Activated CD4-positive, CD25-positive, alpha-beta regulatory T cell (primary cell): ENCODE measurements at places on chromosomes 11 and 22.
A peak's percentile ranks its signal among the peaks of the same experiment; 100 is the strongest.

- peak; percentile 25 for DNase-seq
Observed at GRCh38 chr11:75388386-75389275, 10.7 kb upstream of the RPS3 start.

DNA sequence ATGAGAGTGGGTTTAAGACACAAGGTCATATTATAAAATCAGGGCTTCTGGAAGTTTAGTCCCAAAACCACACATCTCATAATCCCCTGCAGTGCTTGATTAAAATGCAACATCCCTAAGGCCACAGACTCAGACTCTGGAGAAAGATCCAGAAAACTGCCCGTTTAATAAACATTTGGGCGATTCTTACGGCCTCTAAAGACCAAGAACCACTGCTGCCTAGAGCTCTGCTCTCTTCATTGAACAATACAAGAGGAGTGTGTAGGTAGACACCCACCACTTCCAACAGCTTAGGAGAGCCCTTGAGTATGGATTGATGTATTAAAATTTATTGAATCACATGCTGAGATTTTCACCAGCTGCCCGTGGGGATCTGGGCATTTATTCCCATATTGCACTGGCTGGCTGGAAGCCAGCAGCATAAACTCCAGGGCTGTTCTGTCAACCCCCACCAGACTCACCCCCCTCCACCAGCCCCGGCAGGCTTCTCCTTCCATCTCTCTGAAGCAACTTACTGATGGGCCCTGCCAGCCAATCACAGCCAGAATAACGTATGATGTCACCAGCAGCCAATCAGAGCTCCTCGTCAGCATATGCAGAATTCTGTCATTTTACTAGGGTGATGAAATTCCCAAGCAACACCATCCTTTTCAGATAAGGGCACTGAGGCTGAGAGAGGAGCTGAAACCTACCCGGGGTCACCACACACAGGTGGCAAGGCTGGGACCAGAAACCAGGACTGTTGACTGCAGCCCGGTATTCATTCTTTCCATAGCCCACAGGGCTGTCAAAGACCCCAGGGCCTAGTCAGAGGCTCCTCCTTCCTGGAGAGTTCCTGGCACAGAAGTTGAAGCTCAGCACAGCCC lies 749 bp upstream of the BEST1 start:
- no peak for DNase-seq

DNA sequence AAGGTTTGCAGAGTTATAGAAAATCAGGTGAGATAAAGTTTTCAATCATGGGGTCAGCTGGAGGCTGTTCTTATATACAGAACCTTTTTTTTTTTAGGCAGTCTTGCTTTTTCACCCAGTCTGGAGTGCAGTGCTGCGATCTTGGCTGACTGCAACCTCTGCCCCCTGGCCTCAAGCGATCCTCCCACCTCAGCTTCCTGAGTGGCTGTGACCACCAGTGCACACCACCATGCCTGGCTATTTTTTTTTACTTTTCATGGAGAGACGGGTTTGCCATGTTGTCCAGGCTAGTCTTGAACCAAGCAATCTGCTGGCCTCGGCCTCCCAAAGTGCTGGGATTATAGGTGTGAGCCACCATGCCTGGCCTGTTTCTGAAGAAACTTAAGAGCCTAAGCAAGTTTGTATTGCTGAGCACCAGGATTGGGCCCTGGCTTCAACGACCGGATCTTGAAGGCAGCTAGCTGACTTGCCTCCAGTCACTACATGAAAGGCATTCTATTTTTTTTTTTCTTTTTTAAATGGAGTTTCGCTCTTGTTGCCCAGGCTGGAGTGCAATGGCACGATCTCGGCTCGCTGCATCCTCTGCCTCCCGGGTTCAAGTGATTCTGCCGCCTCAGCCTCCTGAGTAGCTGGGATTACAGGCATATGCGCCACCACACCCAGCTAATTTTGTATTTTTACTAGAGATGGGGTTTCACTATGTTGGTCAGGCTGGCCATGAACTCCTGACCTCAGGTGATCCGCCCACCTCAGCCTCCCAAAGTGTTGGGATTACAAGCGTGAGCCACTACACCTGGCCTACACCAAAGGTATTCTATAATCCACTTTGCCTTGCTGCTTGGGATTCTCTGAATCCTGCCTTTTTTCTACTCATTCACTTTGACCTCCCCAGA lies 7.6 kb downstream of the XBP1 start:
- DNase-seq, result no peak

DNA sequence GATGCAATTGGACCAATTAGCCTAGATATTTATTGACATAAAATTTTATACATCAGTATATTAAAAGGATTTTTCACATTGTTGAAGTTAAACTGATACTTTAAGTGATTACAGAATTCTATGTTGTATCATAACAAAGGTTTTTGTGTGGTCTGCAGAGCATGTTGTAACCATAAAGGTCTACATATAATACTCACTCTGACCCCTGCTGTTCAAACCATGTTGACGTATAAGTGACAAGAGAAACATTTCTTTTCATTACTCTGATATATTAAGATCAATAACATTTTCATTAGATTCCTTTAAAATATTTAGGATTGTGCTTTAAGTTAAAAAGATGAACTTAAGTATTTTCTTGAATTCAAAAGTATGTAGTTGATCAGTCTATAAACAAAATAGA lies 63.9 kb downstream of the GAS2 start:
- DNase-seq, result no peak

GRCh38 chr11:96155627-96156378 lies 187.2 kb downstream of the MAML2 start:
- no peak for DNase-seq

GRCh38 chr11:62238151-62238550 lies 3.9 kb upstream of the SCGB1D2 start:
- no peak for DNase-seq

- no peak for DNase-seq
Observed at GRCh38 chr11:87432022-87432421, 394.3 kb downstream of the TMEM135 start.

DNA sequence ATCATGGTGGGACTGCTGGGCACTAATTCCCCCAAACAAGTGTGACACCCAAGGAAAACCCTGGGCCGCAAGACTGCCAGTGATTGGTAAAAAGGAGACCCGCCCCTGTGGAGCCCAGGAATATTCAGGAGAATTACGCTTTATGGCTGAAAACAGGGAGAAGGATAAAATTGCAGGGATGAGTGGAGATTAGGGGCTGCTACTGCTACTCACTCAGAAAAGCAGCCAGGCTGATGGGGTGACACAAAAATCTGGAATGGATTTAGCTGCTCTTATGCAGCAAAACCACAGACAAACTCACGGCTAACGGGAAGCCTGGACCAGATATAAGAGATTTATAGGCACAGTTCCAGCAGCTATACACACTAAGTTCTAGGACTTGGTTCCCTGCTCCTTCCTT lies 4.4 kb upstream of the FBXO3 start:
- no peak for DNase-seq

DNA sequence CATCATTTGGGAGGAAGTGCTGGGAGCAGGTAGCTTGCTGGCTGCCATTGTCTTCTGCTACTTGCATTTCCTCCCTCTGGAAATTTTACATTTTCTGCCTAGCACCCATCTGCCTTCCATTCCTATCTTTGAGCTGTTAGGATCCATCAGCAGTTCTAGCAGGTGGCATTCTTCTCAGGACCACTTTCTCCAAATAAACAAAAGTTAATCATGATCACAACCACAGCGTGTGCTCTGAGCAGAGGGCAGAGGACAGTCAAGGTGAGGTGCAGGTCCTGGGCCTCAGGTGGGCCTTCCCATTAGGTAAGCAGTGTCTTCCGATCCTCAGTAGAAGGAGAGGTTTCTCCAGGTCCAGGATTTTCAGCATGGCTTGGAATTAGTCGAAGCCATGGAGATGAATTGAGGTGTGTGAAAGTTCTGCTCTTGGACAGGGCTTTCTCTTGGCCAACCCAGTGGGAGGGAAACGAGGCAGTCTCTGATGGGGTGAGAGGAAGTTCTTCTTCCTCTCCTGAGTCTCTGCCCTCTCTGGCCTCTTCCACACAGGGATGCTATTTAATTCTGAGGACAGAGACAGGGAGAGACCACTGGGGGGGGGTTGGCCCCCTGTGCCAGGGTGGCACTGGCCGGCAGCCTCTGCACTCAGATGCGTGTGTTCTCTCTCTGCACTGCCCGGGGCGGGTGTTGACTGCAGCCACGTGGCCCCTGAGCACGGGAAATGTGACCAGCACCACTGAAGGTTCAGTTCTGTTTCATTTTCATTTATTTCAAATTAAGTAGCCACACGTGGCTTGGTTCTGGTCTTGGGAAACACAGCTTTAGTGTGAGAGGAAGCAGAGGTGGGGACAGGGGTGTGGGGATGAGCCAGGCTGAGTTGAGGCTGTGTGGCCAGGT lies 170.8 kb downstream of the TBC1D22A start:
- no peak for DNase-seq

GRCh38 chr11:1747753-1748635 lies 2.4 kb downstream of the IFITM10 start:
- DNase-seq, result no peak

DNA sequence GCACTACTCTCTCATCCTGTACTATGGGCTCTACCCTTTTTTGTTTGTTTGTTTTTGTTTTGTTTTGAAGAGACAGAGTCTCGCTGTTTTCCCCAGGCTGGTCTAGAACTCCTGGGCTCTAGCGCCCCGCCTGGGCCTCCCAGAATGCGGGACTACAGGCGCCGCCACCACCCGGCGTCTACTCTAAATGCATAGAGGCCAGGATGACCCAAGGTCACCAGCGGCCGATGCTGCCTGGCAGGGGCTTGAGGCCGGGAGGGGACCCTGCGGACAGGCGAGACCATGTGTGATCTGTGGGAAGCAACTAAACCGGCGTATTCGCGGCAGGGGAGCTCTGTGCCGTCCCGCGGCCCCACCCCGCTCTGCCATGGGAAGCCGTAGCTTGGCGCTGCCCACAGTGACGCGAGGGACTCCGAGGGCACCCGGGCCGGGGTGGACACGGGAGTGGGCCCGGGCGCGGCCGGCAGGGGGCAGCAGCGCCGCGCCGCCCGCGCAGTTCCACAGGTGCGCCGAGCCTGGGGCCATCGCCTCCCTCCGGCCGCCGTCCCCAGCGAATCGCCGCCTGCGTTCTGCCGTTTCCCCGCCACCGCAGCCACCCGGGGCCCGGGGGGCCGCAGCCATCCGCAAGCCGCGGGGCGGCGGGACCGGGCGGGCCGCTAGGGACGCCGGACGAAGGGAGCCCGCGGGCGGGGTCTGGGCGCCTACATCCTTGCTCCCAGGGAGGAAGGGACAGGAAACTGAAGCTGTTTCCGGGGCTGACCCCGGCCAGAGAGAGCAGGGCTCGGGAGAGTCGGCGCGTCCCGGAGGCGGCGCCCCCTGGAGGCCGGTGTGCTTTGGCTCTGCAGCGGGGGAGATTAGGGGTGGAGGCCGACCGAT lies 12.3 kb upstream of the HDHD5 start:
- DNase-seq, result peak; percentile 39

- no peak for DNase-seq
Observed at GRCh38 chr22:49152939-49153770, 674.5 kb downstream of the BRD1 start.

DNA sequence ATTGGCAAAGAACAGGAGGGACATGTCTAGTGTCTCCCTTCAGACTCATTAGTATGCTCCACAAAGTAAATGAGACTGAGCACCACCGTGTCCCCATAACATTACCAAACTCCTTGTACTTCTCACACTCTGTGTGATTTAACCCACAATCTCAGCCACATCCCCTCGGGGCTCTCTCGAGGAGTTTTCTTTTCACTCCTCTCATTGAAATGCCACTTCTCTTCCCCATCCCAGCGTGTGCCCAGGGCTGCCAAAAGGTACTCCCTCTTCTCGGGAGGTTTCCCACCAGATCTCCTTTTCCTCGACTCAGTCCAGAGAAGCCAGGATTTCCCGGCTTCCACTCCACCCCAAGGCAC lies 1.1 kb downstream of the RBFOX2 start:
- DNase-seq, result no peak
